ENCODE measurements at places on chromosomes 7 and 10.

- no peak for DNase-seq
These were observed 397.9 kb downstream of the TFEC start for GRCh38 chr7:115632636-115633035.

- DNase-seq, result no peak
These were observed 805.1 kb downstream of the TNS3 start for GRCh38 chr7:46776790-46777189.

GRCh38 chr10:112000466-112000865, 183.1 kb downstream of the GPAM start:
- DNase-seq, result no peak

- DNase-seq, result no peak
These were observed 58.6 kb upstream of the LOXL4 start for GRCh38 chr10:98326621-98327027.

DNA sequence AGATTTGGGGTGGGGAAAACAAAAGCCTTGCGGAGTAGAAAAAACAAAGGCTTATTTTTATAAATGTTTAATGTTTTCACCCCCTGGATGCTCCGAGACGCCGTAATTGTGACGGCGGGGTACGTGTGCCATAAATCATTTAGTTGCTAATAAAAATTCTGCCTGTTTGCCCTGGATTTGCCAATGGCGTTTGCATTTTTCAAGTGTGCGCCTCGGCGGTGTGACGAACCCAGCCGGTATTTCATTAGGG, 2.5 kb upstream of the TNRC18 start:
- no peak for DNase-seq

DNA sequence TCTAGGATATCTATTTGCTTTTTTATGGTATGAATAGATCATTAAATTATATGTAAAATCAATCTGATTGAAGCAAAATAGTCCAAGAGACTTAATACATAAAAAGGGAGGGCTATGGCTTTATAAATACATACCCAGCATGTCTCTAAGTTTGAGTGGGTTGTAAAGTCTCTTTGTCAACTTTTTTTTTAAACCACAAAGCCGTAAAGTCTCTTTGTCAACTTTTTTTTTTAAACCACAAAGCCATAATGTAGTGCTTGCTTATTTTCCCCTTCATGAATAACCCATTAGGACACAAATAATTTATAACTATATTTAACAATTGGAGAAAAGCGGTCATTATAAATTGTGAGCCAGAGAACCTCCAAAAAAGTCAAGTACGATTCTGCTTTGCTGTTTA, 5.7 kb downstream of the HECTD2 start:
- no peak for DNase-seq

DNA sequence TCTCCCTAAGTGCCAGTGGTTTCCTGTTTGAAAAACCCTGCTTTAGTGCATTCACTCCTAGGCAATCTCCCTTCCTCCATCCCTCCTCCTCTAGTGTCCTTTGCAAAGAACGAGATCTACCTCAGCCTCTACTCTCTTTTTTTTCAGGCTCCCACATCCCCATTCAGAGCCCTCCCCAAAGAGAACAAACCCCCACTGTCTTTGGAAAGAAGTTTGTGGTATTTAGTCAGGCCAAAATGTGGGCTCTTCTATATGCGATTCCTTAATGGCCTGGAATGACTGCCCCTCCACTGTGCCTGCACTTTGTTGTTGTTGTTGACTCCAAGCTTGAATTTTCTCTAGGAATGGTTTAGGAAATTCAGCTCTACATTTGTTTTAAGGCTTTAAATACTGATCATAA, 36.3 kb downstream of the PALS2 start:
- no peak for DNase-seq

DNA sequence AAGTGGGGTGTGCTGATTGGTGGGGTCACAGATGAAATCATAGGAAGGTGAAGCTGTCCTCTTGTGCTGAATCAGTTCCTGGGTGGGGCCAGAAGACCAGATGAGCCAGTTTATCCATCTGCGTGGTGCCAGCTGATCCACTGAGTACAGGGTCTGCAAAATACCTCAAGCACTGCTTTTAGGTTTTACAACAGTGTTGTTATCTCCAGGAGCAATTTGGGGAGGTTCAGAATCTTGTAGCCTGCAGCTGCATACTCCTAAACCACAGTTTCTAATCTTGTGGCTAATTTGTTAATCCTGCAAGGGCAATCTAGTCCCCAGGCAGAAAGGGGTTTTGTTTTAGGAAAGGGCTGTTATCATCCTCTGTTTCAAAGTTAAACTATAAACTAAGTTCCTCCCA, 17.0 kb upstream of the IFRD1 start:
- no peak for DNase-seq

DNA sequence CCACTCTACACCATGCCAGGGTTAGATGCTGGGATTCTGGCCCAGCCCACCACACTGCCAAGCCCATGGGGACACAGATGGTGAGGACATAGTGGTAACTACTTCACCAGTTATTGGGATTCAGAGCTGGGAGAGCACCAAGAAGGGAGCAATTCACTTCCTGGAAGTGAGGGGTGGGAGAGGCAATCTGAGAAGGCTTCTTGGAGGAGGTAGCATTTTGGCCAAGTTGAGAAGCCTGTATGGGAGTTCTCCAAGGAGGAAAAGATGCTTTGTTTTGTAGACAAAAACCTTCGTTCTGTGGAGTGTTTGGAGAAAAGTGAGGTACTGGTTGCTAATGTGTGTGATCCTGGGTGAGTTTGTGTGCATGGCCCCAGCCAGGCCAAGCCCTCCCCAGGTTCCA, 3.8 kb upstream of the PRKRIP1 start:
- no peak for DNase-seq

DNA sequence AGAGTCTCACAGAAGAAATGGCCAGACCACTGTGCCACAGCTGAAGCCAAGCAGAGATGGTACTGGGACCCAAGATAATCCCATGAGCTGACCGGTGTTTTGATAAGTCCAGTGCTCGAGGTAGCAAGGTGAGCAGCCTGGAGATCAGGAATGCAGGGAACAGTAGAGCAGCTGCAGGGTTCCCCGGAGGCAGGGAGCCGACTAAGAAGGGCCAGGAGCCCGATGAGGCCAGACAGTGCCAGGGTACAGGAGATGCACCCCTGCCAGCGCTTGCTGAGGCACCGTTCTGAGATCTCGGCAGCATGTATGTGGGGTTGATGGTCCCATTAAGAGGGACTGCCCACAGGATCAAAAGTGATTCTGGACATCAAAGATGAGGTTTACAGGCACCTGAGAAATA, 47.1 kb downstream of the VSTM4 start:
- no peak for DNase-seq

DNA sequence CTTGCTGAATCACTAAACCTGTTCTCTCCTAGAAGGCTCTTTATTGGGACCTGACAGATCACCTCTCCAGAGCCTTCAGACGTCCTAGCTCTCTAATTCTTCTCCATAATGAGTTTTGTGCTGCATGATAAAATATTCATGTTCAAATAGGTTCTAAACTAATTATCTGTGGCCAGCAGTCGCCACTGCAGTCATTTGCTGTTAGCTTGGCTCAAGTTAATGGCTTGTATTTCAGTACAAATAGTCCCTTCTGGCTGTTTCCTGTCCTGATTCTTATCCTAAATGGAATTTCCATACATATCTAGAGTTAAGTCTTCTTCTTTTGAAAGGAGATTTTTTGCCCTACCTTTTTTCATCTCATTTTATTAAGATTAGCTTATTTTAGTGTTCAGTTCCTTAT, 303.2 kb downstream of the EXOC4 start:
- DNase-seq, result no peak

- DNase-seq, result no peak
These were observed 69.6 kb downstream of the NRG3 start for GRCh38 chr10:81944609-81945008.

DNA sequence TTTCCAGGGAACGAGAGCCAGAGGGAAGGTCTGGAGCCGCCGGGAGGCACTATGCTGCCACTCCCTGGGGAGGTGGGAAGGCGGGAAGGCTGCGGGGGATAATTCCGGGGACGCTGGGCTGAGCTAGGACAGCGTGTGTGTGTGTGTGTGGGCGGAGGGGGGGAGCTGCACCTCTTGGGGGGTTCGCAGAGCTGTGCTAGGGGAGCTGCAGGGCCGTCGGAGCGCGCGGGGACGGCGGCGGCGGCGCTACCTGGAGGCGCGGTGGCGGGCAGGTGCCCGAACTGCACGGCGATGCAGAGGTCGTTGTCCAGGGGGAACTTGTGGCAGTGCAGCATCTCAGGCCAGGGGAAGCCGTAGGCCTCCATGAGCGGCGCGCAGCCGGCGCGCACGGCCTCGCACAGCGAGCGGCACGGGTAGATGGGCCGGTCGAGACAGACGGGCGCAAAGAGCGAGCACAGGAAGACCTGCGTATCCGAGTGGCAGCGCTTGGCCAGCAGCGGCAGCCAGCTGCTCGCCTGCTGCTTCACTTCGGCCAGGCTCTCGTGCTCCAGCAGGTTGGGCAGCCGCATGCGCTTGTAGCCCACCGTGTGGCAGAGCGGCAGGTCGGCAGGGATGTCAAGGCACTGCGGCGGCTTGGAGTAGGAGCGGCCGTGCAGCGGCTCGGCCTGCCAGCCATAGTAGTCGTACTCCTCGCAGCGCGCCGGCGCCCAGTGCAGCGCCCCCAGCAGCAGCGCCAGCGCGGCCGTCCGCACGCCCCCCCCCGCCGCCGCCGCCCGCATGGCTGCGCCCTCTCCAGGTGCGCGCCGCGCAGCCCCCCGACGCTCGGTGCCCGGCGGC, 526 bp downstream of the SFRP5 start:
- no peak for DNase-seq

GRCh38 chr7:1940863-1941262, 270.8 kb downstream of the ELFN1 start:
- DNase-seq, result no peak

GRCh38 chr10:52442576-52442975, 128.5 kb downstream of the DKK1 start:
- no peak for DNase-seq

Measured in D721Med (cell line).